H54 (cell line): ENCODE measurements at places on chromosomes 6 and 20.

GRCh38 chr20:1888796-1889463 is 6.3 kb upstream of the SIRPA start:
- DNase-seq: no peak

DNA sequence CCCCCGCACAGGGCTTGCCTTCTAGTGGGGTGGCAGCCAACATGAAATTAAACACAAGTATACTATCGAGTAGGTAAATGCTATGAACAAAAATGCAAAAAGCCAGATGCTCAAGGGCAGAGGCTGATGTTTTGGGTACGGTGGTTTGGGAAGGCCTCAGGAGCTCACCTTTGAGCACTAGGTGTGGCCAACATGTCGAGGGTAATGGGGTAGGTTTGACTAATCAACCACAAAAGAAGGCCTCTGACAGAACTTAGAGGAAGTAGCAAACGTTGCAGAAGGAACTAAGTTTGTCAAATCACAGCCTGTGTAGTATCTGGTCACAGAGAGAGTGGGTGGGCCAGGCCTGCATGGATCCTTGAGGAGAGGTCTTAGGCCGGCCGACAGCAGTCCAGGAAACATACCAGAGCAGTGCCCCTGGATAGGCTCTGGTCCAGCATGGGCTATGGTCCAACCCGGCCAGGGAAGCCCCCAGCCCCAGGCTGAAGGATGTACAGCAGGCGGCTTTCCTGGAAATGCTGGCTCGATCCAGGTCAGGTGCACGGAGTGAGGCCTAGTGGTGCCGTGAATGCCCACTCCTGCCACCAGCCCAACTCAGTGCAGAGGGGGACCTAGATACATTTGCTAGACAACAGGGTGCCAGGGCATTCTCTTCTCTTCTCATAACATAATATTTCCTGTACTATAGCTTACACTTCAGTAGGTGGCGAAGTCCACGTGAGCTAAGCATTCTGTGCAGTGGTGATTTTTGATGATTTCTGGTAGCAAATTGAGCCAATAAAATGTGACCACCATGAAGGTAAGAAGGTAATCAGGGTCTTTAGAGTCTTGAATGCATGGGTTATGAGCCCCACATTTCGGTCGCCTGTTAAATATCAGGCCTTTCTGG is 56.3 kb upstream of the CD93 start:
- no peak for DNase-seq

- DNase-seq: no peak
Observed at GRCh38 chr6:13216236-13217014, 111.9 kb downstream of the TBC1D7 start.

DNA sequence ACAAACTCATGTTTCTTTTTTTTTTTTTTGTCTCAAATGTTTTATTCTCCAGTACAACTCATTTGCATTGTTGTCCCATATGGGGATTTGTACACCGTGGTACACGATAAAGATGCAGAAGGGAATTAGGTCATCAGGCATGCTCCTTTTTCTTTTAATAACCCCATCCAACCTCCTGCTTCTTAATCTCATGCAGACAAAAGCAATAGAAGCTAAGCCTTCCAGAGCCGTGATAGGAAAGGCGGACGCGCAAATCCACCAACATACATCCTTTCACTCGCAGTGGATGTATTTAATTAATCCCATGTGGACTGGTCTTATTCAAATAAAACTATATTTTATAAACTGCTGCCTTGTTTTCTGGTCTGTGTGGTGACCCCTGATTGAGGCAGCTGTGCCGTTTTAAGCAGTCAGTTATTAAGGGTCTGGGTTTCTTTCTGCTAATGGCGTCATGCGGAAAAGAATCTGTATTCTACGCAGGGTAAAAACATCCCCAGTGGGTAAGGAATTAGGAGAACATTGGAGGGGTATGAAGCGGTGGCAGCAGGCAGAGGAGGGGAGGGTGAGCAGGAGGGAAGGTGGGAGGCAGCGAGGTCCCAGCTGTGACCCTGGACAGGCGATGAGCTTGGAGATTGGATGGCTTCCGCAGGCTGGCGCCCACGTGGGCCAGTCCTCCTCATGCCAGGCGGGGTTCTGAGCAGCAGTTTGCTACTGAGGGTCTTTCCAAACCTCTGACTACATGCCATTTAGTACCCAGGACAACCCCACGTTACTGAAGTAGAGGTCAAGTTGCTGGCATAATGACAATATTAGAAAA is 172.8 kb downstream of the LINC00237 start:
- no peak for DNase-seq

- peak; percentile 94 for DNase-seq
Observed at GRCh38 chr20:10673842-10674683, at the start of gene JAG1. JAG1 (minus strand) TSS chr20:10673999; CDS start chr20:10673530, 469 bp downstream.

GRCh38 chr6:42819803-42820511 is 38.1 kb downstream of the BICRAL start:
- no peak for DNase-seq

DNA sequence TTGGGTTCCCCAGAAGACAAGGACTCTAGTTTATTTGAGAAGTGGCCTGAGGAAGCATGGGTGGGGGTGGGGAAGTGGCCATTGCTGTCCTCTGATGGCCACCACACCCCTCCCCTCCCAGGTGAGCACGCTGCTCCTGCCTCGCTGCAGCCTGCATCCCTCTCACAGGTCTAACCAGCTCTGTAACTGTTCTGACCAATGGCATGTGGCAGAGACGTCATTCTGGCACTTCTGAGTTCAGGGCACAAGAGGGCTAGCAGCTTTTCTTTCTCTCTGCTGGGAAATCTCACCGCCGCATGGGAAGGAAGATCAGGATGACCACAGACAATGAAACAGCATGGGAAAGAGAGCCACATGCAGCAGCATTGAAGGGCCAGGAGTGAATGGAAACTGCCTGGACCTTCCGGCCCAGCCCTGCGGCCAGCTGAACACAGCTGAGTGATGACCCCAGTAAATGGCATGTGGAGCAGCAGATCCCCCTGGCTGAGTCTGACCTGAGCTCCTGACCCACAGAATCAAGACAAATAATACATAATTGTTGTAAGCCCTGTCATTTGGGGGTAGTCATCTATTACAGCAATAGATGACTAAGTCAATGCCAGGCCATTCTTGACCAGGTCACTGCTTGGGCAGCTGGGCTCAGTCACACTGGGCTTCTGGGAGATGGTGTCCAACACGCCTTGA is 179.8 kb downstream of the LINC00237 start:
- DNase-seq: no peak

DNA sequence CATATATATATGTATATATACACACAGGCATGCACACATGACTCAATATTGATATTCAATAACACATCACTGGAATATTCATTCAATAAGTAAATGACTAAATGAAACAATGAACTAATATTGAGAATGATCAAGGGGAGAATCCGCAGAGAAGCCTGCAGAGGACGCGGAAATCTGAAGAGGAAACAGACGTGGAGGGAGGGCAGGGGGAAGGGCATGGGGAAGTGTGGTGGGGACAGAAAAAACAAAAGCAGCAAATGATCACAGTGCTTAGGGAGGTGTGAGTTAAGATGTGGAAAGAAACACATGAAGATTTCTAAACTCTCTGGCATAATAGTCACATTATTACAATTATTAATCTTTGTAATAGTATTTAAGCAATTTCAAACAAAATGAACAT is 14.5 kb downstream of the PERP start:
- no peak for DNase-seq

DNA sequence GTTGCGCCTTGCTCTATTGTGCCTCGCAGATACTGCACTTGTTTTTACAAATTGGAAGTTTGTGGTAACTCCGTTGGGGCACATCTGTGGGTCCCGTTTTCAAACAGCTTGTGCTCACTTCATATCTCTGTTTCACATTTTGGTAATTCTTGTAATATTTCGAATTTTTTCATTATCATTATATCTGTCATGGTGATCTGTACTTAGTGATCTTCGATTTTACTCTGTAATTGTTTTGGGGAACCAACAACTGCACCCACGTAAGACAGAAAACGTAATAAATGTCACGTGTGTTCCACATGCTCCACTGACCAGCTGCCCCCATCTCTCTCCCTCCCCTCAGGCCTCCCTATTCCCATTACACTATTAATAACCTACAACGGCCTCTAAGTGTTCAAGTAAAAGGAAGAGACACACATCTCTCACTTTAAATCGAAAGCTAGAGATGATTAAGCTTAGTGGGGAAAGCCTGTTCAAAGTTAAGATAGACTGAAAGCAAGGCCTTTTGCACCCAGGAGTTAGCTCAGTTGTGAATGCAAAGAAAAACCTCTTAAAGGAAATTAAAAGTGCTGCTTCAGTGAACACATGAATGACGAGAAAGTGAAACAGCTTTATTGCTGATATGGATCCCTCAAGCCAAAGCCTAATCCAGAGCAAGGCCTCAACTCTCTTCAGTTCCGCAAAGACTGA is 26.9 kb downstream of the TTLL2 start:
- no peak for DNase-seq

DNA sequence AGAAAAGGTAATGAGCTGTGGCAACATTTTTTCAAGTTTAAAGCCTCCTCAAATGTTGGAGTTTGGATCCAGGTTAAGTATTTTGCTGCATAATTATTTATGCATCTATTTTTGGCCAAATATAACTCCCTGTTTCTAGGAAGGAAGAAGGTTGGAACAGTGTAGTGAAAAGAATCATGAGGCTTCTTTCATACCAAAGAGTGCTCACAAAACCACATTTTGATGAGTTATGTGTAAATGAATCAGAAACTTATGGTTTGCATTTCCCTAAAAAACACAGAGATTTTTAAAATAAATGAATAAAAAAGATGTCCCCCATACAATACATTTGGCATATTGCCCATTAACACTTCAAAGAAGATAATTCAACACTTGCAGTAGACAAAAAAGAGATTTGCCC is 246.9 kb upstream of the PRDM1 start:
- DNase-seq: no peak

GRCh38 chr6:154773610-154774089 is 40.4 kb downstream of the SCAF8 start:
- no peak for DNase-seq

DNA sequence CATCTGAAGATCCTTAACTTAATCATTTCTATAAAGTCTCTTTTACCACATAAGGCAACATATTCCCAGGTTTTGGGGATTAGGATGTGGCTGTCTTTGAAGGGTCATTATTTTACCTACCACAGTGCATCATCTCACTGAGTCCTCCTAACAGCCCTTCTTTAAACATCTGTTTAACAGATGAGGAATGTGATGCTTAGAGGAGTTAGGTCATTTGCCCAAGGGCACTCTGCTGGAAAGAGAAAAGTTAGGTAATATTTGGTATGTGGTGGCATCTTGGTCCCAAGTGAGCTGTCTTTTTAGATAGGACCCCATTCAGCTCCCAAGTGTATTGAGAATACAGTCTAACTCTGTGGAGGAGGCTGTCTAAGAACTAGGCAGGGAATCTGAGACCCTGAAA is 11.0 kb downstream of the MMP24 start:
- DNase-seq: no peak

- no peak for DNase-seq
Observed at GRCh38 chr6:45118754-45119153, 209.4 kb upstream of the RUNX2 start.

- DNase-seq: no peak
Observed at GRCh38 chr20:9287826-9288225, 218.9 kb downstream of the PLCB4 start.

DNA sequence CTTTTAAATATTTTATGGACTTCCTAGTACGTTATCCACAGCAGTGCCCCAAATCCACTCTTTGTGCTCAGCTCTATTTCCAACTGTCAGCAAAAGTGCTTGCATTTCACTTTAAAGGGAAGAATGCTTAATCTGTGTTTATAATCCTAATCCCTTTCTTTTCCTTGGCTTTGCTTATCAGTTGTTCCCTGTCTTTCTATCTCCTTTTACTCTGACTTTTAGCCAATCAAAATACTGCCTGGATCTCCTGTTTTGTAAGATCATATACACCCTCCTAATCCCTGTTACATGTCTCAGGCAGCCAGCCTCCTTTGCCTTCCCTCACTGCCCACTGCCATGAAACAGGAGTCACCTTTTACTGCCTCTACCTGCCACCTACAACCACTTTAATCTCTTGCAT is 102.9 kb downstream of the AIG1 start:
- DNase-seq: no peak

GRCh38 chr6:2077826-2078225 is 167.6 kb downstream of the GMDS start:
- no peak for DNase-seq

GRCh38 chr6:14380086-14380820 is 262.7 kb downstream of the CD83 start:
- DNase-seq: no peak

DNA sequence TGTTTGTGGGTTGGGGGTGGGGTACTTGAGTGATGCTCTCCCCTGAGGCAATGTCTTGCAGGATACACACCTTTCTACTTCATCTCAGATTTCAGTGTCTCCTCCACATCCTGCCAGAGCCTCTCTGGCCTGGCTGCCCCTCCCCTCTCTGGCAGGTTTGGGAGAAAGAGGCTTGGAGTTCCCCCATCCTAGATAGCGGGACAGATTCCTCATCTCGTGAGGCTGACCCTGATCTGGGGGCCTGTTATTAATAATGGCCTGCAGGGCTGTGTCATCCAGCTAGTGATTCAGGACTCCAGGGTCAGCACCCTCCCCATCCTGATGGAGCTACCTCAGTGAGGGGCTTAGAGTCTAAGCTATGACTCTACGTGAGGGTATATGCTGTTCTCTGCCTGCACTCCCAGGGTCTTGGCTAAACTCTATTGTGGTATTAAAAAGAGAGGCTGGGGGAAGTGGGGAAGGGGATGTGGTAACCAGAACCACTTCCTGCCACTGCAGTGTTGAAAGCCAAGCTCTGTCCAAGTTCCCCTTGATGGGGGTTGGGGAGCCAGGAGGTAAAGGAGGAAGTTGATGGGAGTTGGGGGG is 3.7 kb upstream of the MMP9 start:
- no peak for DNase-seq

GRCh38 chr6:52135217-52135616 is 47.8 kb upstream of the PKHD1 start:
- DNase-seq: no peak

DNA sequence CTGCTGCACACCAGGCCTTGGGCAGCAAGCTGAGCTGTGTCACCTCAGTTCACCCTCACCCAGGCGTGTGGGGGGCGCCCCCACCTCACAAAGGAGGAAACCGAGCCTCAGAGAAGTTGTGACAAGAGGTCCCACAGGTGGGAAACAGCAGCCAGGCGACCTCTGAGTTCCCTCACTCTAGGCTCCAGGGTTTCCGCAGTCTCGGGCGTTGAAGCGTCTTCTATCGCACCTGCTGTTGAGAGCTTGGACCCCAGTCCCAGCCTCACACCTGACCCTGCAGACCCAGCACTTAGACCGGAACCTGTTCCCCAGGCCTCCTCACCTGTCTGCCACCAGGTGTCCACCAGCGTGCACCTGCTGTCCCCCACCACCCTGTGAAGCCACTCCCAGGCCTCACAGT is 22.3 kb upstream of the APMAP start:
- DNase-seq: no peak

DNA sequence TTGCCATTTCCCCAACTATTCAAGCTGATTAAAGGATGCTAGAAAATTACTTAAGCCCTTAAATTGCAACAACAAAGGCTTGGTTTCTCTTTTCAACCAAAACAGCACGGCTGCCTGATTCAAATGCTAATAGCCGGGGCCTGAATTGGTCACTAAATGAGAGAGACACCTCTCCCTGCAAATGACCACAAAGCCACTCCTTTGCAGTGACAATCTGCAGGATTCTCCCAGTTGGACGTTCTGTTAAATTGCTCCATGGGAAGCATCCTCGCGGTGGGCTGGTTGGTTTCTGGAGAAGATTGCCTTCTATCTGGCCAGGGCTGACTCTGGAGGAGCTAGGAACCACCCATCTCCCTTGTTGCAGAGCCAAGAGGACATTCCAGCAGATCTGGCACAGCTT is 29.7 kb upstream of the TBXT start:
- no peak for DNase-seq

GRCh38 chr6:28490205-28490890 is 25.2 kb downstream of the GPX6 start:
- DNase-seq: no peak
